ENCODE measurements at places on chromosomes 2 and 18.

GRCh38 chr2:177295484-177295883 is 31.0 kb upstream of the NFE2L2 start:
- no peak for DNase-seq

GRCh38 chr2:162258169-162258568 is 14.9 kb upstream of the FAP start:
- no peak for DNase-seq

DNA sequence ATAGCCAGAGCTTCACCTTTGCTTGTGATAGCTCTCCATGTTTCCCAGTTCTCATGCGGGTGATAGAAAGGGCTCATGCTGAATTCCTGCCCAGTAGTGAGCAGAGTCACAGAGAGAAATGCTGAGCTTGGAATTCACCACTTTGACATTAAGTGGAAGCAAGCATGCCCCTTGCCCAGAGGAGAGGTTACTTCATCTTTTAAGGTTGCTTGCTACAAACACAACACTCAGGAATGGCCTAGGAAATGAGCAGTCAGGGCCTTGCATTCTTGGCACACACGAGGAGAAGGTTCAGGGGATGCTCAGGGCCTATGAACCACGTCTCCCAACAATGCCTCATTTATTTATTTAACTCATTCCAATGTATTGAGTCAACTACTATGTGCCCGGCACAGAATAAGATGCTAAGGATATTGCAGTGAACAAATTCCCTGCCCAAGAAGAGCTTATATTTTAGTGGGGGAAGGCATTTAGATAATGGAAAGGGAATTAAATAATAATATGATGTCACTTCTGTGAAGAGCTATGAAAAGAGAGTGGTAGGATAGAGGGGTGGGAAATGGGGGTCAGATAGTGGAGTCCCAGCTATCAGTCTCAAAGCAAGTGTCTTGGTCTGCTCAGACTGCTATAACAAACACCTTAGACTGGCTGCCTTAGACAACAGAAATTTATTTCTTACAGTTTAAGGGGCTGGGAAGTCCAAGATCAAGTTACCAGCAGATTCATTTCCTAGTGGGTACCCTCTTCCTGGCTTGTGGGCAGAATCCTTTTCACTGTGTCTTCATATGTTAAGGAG is 42.1 kb downstream of the DDX18 start:
- DNase-seq, result no peak

DNA sequence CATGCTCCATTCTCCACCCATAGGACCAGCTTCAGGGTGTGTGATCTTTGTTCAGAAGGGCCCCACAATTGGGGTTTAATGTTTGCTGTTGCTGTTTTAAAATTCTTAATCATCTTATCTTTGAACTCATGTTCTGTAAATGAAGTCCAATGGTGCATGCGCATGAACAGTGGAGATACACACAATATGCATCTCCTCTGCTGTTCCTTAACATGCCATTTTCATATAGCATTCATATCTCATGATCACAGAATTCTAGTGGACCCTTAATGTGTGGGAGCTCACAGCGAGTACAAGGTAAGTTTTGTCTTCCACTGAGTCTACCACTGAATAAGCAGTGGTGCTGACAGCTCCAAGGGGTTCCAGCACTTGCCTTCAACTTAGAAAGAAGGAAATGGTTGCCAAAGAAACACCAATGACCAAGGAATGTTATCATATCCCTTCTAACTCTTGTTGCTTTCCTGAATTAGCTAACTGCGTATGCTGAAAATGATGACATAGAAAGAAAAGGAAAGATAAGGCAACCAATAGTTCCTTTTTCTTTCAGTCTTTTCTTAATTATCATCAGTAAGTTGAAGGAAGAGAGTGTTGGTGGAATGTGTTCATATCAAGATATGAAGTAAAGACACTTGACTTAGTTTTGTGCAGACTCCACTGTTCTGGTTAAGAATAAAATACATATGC is 258.9 kb upstream of the FBXO11 start:
- DNase-seq, result no peak

- DNase-seq, result no peak
Observed at GRCh38 chr2:179817181-179817841, 44.1 kb downstream of the ZNF385B start.

Measured in stimulated activated CD8-positive, alpha-beta memory T cell treated with anti-CD3 and anti-CD28 coated beads, Interleukin-4, amount 100 ng/mL, for 1 hour (primary cell).